ENCODE measurements at places on chromosomes 2 and 18. TPM values are rescaled to one million over a fixed set of nuclear protein-coding genes. Genes with fewer than 3 reads are reported as not detected.

The TANC1 gene
- total RNA-seq = 40.1 TPM

GRCh38 chr2:177868806-177869205 is 203.8 kb downstream of the PDE11A start:
- DNase-seq = no peak

GRCh38 chr2:164717000-164717803 is 95.9 kb upstream of the GRB14 start:
- no peak for DNase-seq

The TRIM54 gene
- total RNA-seq = 0.26 TPM

All from mucosa of gallbladder (tissue), 1 donor.